T-helper 2 cell (primary cell): ENCODE measurements at places on chromosomes 6 and 20.

- DNase-seq: peak; percentile 29
Observed at GRCh38 chr6:38720295-38720694, 5.2 kb downstream of the DNAH8 start.

- DNase-seq: peak; percentile 76
Observed at GRCh38 chr20:63873477-63873971, 8.5 kb downstream of the TPD52L2 start.

DNA sequence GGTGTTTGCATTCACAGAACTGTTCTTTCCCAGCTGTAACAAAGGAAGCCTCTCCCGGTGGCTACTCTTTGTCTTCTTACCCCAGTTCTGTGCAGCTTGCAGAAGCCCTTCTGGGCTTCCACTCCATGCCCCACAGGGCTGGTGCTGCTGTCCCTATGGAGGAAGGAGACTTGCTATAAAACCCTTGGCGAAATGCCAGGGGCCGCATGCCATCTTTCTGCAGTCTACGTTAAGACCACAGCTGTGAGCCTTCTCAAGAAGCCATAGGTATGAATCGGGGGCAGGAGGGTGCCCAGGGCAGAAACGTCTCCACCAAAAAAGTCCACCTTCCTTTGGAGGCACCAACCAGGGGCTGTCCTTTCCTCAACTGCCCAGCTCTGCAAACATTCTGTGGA lies 60.7 kb downstream of the PRND start:
- no peak for DNase-seq

GRCh38 chr20:45857882-45858216 lies 435 bp downstream of the ZSWIM3 start:
- DNase-seq: peak; percentile 15

GRCh38 chr20:61560361-61560853 lies 308.3 kb downstream of the CDH4 start:
- DNase-seq: no peak

DNA sequence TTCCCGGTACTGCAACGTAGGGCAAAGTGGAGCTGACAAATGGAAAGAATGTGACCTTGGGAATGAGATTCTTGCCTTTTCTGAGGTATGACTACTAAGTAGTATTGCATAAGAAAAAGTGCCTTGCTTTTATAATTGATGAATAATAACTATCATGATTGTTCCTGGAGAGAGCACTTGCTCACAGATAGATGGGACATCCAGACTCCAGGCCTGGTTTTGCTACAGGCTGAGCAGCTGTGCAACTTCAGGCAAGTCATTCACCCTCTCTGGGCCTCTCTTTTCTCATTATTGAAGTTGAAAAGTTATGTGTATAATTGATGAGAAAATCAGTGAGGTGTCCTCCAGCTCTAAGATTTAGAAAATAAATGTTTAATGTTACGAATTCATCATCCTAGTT lies 53.6 kb upstream of the MBOAT1 start:
- DNase-seq: no peak

DNA sequence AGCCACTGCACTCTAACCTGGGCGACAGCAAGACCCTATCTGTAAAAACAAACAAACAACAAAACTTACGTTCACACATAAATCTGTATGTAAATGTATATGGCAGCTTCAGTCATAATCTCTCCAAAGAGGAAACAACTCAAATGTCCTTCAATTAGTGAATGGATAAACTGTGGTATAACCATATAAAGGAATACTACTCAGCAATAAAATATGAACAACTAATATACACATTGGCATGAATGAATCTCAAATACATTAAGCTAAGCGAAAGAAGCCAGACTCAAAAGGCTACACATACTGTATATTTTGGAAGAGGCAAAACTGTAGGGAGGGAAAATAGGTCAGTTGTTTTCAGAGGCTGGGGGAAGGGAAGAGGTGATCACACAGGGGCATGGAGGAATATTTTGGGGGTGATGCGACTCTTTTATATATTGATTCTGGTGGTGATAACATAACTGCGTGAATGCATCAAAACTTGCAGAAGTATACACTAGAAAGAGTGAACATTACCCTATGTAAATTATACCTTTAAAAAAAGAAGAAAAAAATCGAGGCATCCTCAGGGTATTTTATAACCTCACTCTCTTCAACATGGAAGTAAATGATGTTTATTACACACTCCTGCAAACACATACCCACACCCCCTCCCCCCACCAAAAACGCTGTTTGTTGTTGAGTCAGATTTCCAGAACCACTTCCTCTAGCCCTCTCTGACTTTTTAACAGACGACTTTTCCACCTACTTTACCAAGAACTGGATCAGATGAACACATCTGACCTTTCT lies 115.2 kb upstream of the RNF24 start:
- no peak for DNase-seq

GRCh38 chr6:150145830-150146229 lies 3.0 kb downstream of the PPP1R14C start:
- DNase-seq: no peak

GRCh38 chr6:158121335-158121734 lies 46.7 kb downstream of the SERAC1 start:
- no peak for DNase-seq

DNA sequence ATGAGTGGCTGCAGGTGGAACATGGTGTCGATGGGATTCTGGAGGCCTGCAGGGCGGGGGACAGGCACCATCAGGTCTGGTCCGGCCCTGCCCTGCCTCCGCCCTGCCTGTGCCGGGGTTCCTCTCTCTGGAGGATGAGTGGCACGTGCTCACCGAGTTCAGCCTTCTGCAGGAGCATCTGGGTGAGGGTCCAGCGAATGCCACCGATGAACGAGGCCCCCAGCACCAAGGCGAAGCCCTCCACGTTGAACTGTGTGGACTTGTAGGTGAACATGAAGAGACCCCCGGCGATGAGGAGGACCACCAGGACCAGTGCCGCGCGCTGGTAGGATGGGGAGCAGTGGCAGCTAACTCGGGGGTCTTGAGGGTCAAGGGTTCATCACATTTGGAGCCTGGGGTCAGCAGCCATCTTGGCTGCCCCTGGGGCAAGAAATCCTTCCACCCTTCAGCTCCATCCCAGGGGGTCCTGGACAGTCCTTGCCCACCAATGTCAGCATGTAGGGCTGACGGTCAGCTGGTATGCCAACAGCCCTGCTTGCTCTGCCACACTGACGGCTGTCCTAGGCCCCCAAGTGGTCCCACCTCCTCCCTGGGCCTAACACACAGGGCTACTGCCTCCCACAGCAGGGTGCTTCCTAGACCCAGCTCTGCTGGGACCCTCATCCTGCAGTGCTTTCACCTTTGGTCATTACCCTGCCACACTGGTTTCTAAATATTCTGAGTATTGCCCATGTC lies 46.8 kb upstream of the CDH22 start:
- no peak for DNase-seq

GRCh38 chr20:56573986-56574385 lies 40.9 kb downstream of the FAM209B start:
- no peak for DNase-seq

DNA sequence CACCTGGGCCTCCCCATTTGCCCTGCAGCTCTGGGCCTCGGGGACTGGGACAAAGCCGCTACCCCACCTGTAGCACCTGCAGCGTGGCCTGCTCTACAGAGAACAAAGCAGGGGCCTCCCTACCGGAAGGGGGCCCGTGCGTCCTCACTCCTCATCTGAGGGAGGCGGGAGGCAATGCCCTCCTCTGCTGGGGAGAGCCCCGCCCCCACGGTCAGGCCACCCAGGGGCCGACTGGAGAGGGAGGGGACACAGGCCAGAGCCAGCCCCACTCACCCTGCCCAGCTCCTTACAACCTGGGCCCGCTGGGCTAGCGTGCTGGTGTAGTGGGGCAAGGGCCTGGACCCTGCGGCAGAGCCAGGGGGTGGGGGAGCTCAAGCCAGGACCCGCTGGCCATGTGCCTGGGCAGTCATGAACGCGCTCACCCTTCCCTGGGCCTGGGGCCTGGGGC lies 8.0 kb downstream of the LAMA5 start:
- DNase-seq: no peak

DNA sequence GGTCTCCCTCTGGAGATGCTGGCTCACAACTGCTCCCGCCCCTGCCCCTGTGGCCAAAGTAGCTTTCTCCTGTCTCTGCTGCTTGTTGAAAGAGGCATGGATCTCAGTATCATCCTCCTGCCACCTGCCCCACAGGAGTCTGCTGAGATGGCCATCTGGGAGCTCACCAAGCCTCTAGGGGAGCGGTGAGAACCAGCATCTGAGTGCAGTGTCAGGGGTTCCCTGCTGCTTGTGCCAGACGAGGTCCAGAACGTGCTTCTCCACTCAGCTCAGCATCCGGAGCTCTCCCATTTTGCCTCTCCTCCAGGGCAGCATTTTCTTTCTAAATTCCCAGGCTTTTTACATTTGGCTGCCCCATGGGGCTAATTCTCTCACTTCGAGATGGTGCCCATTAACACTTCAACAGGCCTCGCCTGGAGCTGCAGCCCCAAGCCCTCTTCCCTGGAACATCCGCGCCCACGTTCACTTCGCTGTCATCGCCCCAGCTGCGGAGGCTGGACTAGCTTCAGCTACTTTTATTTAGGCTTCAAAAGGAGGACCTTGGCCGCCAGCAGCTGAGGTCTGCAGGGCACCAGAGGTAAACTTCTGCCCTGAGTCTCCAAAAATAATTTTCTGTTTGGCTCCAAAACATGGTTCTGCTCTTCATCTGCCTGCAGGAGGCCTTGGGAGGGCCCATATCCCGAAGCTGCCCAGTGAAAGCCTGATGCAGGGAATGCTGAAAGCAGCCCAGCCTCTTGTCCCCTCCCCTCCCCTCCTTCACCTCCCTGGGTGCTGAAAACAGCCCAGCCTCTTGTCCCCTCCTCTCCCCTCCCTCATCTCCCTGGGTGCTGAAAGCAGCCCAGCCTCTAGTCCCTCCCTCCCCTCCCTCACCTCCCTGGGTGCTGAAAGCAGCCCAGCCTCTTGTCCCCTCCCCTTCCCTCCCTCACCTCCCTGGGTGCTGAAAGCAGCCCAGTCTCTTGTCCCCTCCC lies 25.2 kb upstream of the MLN start:
- DNase-seq: no peak

- DNase-seq: no peak
Observed at GRCh38 chr20:13638162-13638495, 603 bp downstream of the TASP1 start.

- DNase-seq: no peak
Observed at GRCh38 chr20:40565001-40565681, 123.9 kb downstream of the MAFB start.

DNA sequence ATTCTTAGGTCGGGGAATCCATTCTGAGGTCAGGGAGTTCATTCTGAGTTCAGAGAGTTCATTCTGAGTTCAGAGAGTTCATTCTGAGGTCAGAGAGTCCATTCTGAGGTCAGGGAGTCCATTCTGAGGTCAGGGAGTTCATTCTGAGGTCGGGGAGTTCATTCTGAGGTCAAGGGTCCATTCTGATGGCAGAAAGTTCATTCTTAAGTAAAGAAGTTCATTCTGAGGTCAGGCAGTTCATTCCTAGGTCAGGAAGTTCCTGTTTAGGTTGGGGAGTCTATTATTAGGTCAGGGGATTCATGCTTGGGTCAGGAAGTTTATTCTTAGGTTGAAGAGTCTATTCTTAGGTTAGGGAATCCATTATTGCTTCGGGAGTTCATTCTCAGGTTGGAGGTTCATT lies 16.5 kb upstream of the NXT1 start:
- no peak for DNase-seq

DNA sequence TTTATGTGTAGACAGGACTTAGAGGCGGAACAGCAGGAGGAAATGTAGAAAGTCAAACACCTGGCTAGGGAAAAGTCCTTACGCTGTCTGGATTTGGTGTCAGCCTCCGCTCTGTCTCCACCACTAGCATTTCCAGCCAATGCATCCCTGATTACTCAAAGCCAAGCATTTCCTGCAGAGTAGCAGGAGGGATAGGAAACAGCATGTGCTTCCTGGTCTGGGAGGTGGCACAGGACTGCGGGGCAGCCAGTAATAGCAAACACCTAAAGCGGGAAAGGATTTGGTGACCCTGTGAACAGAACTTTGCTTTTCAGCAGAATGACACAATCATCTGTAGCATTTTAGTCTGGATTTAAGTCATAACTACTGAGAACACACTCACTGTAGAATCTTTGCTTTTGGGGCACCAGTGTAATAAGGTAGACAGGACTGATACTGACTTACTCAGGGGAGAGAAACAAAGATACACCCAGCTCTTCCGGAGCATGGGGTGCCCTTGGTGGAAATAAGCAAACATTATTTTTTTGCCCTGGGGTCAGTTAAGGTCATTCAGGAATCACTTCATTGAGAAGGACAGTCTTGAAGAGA lies 133.3 kb upstream of the AHI1 start:
- peak; percentile 73 for DNase-seq

GRCh38 chr6:109379711-109380110 lies 2.6 kb downstream of the CD164 start:
- no peak for DNase-seq

- no peak for DNase-seq
Observed at GRCh38 chr20:62088258-62089127, 22.8 kb upstream of the TAF4 start.

- DNase-seq: peak; percentile 19
Observed at GRCh38 chr20:38152621-38153221, 12.3 kb downstream of the TGM2 start.

- no peak for DNase-seq
Observed at GRCh38 chr6:79818471-79818870, 128.9 kb downstream of the ELOVL4 start.

DNA sequence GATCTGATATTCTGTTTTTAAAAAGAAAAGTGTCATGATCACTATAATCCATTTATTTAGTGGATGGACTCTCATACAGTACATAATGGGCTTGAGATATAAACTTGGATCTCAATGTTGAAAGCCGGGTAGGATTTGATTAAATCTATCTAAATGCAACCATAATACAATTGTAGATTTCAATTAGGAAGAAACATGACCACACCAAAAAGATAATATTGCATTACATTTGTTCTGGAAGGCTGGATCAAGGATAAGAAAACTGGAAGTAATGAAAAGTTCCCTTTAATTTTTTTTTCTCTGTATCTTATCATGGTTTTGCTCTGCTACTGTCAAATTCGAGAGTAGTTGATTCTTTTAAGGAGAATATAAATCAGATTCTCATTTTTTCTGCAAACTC lies 51.3 kb upstream of the UFL1 start:
- no peak for DNase-seq

DNA sequence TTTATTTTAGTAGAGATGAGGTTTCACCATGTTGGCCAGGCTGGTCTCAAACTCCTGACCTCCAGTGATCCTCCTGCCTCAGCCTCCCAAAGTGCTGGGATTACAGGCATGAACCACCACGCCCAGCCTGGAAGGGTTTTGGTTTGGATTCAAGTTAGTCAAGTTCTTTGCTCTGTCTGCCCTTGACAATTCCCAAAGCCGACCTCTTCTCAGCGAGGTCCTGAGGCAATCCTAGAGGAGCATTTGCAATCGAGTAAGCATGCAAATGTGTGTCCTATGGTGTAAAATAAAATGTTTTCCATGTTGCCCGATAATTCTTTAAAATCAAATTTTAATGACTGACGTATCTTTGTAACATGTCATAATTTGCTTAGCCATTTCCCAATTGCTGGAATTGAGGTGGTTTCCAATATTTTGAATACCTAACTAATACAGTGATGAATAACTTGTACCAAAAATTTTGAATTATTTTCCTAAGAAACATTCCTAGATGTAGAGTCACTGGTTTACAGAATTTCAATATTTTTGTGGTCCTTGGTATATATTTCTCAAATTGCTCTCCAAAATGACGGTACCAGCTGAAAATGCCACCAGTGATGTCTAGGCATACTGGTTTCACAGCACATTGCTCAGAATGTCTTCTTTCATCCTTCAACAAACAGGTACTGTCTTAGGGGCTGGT lies 38.7 kb downstream of the GTF2H5 start:
- no peak for DNase-seq
